ENCODE measurements at places on chromosomes 2 and 18.

GRCh38 chr18:12946549-12947284, 1.1 kb upstream of the SEH1L start:
- DNase-seq = no peak

- no peak for DNase-seq
Observed at GRCh38 chr2:212713681-212714080, 175.1 kb upstream of the ERBB4 start.

DNA sequence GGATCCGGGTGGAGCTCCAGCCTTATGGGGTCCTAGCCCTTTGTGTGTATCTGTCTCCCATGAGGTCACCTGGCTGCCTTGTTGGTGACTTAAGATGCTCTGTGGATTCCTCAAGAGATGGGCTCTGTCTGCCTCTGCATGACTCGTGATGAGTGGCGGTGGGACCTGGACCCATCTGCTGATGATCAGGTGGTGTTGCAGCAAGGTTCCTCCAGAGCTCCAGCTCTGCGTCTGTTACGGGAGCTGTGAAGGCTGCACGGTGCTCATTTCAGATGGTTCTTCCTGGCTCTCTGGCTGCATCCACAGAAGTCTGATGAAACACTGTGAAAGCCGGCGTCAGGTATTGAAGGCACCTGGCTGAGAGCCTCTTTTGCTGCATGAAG, 2.4 kb downstream of the AGAP1 start:
- DNase-seq = no peak

GRCh38 chr18:79460481-79461300, 65.0 kb downstream of the NFATC1 start:
- DNase-seq = no peak

DNA sequence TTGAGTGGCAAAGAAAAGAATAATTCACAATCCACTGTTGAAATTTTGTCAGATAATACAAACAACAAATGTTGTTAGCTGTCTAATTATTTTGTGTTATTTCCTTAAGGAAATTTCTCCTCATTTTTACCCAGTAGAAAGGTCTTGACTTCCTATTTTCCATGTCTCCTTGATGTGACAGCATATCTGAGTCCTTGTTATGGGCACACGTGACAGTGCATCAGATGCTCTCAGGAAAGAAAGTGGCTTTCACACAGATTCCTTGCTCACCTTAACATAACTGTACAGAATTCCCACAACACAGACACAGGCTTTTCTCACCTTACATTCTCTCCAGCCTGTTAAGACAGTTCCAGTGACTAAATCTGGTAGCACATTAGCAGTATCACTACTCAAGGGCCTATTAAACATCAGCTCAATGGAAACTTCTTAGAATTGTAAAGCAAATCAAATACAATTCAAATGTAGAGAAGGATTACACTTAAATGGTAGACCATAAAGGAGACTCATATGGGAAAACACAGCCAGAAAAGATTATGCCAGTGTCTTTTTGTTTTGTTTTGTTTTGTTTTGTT, 30.2 kb upstream of the GPR55 start:
- no peak for DNase-seq

DNA sequence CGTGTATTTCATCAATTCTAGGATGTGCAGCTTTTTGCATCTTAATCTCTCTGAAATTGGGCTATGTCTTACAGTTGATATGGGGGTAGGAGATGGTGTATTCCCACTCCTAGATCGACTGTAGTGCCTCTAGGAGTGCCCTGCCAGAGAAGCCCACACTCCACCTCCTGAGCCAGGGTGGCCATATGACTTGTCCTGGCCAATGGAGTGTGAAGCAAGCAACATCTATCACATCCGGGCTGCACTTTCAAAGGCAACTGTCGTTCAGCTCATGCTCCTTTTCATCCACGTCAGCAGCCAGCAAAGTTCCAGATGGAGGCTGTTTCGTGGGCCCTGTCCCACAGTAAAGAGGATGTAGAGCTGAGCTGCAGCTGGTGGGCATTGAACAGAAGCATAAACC, 149.4 kb upstream of the SLC1A4 start:
- no peak for DNase-seq

- no peak for DNase-seq
Observed at GRCh38 chr2:46167924-46168323, 129.3 kb upstream of the EPAS1 start.

GRCh38 chr2:74261204-74261864, 62.9 kb downstream of the MTHFD2 start:
- DNase-seq = no peak

GRCh38 chr2:192948316-192948715, 753.6 kb upstream of the TMEFF2 start:
- DNase-seq = no peak

- DNase-seq = no peak
Observed at GRCh38 chr2:20401489-20401835, 45.4 kb upstream of the RHOB start.

DNA sequence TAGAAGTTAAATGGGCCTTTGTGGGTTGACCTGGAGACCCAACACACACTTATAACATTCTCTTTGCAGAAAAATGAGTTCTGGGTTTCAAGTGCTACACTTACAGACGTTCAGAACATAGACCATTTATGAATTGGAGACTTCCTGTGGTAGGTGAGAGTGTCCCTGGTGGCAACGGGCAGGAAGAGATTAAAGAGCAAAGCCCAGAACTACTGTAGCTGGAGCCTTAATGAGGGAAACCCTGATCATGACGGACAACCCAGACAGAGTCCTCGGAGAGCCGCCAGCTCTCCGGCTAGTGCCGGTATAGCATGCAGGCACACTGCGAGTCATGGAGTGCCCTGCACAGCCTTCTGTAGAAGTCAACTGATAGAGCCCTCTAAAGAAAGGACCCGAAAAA, 44.5 kb upstream of the RMDN2 start:
- DNase-seq = no peak

DNA sequence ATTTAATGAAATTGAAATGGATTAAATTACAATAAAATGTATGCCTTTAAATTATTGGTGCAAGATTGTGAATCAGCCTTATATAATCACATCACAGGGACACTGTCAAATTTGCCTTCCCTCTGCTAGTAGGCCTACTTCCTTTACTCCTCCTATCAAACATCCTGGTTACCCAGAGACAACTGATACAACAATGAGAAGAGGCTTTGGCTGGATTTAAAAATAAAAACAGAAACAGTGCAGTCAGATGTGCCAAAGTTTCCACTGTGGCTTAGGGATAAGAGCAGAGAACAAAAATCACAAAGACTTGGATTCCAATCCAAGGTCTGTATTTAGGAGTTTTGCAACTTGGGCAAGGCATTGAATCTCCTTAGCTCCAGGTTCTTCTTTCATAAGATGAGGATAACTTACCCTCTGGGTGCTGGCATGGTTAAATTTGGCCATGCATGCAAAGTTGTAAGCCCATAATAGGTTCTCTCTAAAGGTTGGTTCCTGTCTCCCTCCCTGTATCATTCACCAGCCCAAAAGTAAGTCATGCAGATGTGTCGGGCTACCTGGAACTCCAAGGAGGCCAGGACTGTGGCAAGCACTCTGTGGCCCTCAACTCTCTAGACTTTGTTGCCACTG, 99.3 kb upstream of the LRATD1 start:
- no peak for DNase-seq

DNA sequence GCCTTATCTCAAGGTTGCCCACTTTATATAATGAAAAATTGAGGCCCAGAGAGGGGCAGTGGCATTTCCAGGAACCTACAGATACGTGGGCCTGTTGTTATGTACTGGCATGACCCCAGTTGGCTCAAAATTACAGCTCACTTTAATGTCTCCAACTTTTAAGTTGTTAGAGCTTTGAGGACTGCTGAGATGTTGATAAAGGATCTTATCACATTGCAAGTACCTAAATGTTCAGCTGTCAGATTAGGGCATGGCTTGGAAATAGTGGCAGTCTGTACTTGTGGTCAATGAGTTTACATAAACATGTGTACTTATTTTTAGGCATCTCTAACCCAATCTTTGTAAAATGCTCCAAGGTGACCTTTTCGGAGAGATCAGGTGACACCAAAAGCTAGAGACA, 14.6 kb downstream of the SLC4A5 start:
- no peak for DNase-seq

- DNase-seq = no peak
Observed at GRCh38 chr2:112488201-112488600, 6.2 kb downstream of the TTL start.

- no peak for DNase-seq
Observed at GRCh38 chr2:215756346-215756730, 257.0 kb downstream of the MREG start.

- no peak for DNase-seq
Observed at GRCh38 chr2:237324837-237325236, 89.1 kb downstream of the COL6A3 start.

DNA sequence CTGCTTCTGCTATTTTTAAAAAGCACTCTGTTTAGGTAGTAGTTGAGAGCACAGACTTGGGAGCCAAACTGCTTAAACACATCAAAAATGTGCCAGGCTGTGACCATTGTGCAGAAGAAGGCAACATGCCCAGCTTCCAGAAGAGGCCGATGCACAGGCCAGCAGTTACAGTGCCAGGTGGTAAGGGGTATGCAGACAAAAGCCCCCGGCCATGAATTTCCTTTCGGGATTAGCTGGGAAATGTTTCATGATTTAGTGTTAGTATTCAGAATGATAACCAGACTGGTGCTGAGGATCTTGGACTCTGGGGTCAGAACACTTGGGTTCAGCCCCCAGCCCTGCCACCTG, 40.0 kb upstream of the ATG16L1 start:
- DNase-seq = no peak

DNA sequence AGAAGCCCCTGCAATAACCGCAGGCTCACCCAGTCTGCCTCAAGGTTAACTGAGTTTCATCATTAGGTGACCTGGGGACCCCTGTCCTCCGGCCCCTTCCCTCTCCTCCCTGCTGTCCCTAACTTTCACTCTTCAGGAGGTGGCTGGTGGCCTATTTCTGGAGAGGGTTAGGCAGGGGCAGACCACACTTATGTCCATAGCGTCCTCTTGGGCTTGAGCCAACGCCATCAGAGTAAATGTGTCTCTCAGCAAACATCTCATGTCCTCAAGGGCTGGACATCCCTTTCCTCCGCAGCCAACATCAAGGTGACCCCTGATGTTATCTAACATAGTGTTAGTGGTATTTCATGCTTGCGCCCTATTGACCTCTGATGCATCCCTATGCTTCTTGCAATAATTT, 114.8 kb downstream of the BCL11A start:
- no peak for DNase-seq

DNA sequence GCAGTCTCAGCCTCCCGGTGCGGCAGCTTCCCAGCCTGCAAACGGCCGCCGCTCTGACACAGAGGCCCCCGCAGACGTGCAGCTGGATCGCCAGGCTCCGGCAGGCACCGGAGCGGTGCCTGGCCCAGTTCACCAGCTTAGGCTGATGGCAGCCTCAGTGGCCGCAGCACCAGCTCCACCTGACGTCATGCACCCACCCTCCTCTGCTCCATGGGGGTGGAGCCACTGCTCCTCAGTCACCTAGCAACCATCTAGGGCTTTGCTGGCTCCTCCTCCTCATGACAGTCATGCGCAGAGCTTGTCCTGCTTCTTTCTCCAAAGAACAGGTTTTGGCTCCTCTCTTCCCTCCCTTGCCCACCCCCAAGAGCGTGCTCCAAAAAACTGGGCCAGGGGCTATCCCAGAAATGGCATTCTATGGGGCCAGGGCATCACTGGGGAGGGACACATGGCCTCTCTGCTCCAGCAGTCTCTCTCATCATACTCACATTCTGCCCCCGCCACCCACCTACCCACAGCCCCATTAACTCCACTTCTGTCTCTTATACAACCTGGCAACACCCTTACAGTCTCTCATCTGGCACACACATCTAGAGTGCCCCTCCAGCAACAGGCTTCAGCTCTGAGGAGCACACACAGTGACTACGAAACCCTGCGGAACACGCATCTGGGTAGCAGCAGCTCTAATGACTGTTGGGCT, 5.5 kb downstream of the DCTN1 start:
- no peak for DNase-seq

DNA sequence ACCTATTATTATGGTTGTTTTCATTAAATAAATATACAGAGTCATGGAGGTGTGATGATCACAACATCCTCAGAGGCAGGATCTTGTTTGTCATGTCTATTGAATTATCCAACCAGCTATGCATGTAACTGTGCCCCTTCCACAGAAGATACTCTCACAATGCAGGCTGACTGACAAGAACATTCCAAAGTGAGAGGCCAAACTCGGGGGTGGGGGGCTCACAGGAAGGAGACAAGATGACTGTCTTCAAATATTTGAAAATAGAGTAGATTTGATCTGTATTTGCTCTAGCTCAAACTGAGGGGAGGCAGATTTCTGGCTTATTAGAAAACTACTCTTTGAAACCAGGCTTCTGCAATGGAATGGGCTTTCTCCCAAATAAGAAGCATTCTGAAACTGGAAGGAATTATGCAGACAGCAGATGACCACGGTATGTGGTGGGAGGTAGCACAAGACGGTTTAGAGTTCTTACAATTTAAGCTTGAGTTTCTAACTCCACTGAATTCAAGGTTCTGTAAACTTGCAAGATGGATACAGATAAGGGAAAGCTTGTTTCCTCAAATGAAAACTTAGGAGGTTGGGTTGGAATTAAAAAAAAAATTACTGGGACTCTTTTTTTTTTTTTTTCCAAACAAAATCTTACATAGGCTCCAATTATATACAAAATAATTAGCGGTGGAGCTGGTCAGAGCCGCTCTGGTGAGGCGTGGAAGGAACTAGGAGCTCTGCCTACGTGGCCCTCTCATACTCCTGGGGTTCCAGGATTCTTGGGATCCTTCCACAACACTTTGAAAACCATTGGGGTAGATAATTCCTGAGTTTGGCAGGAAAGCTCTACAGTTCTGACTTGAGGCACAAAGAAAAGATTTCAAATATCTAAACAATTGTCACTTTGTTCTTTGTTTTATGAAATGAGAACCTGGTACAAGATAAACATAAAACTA, 79.3 kb downstream of the PLA2R1 start:
- DNase-seq = no peak

GRCh38 chr2:111883661-111884591, at the start of gene ANAPC1:
ANAPC1 (minus strand) TSS chr2:111884193; CDS start chr2:111880825, 3,368 bp downstream.
- DNase-seq = peak; percentile 81

DNA sequence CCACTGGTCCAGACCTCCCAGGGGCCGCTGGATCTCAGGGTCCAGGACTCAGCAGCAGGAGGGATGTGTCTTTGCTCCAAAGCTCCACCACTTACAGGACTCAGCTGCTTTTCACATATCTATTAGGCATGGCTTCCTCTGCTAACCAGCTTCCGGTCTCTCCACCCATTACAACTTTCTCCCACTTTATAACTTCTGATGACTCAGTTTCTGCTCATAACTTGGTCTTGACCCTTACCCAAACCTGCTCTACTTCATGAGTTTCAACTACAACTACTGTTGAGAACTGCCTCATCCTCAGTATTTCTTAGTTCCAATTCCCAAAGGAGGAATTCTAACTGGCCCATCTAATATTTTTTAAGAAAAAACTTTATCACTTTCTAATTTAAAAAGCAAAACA, 17.2 kb downstream of the SULT1C2 start:
- no peak for DNase-seq

DNA sequence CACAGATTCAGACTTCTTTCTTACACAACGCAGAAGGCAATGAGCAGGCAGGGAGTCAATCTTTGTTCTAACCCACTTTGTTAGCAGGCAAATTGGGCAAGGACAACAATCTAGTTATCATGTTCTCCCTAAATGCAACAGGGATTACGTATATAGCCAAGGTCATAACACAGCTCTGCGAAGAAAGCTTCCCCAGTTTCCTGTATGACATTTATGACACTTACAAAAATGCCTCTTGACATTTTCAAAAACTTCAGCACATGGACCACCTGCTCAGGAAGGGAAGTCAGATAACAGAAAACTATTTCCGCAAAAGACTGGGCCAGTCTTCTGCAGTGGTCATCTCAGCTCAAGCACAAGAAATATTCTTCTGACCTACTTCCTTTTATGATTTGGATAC, 106.1 kb downstream of the IRS1 start:
- DNase-seq = no peak

- no peak for DNase-seq
Observed at GRCh38 chr2:16129716-16130540, 189.6 kb downstream of the MYCN start.
